ENCODE measurements at places on chromosomes 4 and X.

DNA sequence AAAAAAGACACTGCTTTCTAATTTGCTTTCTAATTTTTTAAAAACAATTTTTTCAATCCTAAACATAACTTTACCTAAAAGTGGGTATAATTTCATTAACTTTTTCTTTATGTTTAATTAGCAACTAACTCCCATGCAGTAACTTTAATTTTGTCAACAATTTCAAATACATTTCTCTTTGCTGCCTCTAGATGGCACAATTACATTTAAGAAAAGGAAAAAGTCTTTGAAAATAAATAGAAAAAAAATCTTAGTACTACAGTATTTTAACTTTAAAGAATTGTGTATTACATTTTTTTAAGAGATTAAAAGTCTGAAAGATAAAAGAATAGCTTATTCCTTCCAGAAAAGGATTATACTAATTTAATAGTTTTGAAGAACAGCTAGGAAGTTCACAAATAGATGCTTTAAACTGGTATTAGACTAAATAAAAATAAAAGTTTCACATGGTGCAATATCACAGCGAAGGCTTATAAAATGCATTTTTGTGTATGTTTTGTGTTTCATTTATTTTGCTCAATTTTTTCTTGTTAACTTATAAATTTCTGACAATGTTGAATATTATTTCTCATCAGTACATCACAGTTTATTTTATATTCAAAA lies 105.1 kb downstream of the ADGRA3 start:
- H3K4me1 ChIP-seq = no peaks in the 10 kb centered on the region
- H3K27ac ChIP-seq = no peak overlapping the region
- peaks cover 30% of the 10 kb centered on the region for H3K36me3 ChIP-seq
- no peak for DNase-seq
- no peak overlapping the region for H3K4me3 ChIP-seq

GRCh38 chr4:141469392-141469791 lies 167.0 kb upstream of the IL15 start:
- no peak overlapping the region for H3K27ac ChIP-seq
- H3K27me3 ChIP-seq = no peaks in the 10 kb centered on the region
- no peak for DNase-seq
- no peak overlapping the region for H3K4me3 ChIP-seq
- H3K4me1 ChIP-seq = no peaks in the 10 kb centered on the region

- H3K4me3 ChIP-seq = no peak overlapping the region
- H3K27me3 ChIP-seq = no peaks in the 10 kb centered on the region
- no peak for DNase-seq
- H3K27ac ChIP-seq = no peak overlapping the region
- no peaks in the 10 kb centered on the region for H3K36me3 ChIP-seq
Measured at GRCh38 chr4:94690851-94691254, 66.9 kb upstream of the BMPR1B start.

GRCh38 chr4:184090571-184090970 lies 127.1 kb downstream of the ENPP6 start:
- DNase-seq = no peak
- H3K27me3 ChIP-seq = no peaks in the 10 kb centered on the region
- H3K36me3 ChIP-seq = no peaks in the 10 kb centered on the region
- no peaks in the 10 kb centered on the region for H3K4me1 ChIP-seq
- no peak overlapping the region for H3K27ac ChIP-seq

DNA sequence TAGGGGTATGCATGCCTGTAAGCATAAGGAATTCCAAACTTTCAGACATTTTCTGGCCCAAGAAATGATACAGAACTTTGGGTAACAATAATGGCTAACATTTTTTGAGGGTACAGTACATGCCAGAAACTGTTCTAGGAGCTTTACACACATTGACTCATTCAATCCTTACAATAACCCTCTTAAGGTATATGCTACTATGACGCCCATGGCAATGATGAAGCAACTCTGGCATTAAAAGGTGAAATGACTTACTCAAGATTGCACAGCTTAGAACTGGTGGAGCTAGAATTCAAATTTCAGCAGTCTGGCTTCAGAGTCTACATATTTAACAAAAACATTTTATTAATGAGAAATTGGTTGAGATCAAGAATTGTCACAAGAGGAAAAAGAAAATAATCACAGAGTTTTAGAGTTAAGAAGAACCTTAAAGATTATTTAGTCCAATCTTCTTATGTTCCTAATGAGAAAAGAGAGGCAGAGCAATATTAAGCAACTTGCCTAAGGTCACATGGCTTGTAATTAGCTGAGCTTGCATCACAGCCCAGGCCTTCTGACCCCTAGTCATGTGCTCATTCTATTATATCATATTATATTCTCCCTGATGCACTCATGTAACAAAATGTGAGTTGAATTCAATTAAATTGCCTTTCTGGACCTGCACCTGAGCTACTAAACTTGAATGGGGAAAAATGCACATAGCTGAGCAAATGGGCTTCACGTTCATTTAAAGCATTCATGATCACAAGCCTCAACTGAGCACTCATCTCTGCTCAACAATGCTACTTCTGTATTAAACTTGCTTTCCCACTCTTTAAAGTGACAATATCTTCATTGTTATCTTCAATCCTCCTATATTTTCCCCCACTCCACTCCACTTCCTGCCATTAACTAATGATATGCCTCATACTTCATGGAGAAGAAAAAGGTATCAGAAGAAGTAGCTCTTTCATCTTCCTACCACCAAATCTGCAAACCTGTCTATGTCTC lies 73.2 kb downstream of the ENOX2 start:
- H3K27ac ChIP-seq = no peak overlapping the region
- no peaks in the 10 kb centered on the region for H3K36me3 ChIP-seq
- DNase-seq = no peak

GRCh38 chr4:67892253-67892652 lies 8.5 kb upstream of the TMPRSS11D start:
- H3K27me3 ChIP-seq = no peaks in the 10 kb centered on the region
- no peak for DNase-seq
- no peak overlapping the region for H3K27ac ChIP-seq

GRCh38 chr4:82053396-82053795 lies 320.4 kb downstream of the HNRNPD start:
- H3K4me3 ChIP-seq = no peak overlapping the region
- H3K4me1 ChIP-seq = no peaks in the 10 kb centered on the region
- no peaks in the 10 kb centered on the region for H3K36me3 ChIP-seq
- H3K27me3 ChIP-seq = no peaks in the 10 kb centered on the region
- no peak for DNase-seq
- H3K27ac ChIP-seq = no peak overlapping the region

GRCh38 chrX:114903618-114904017 lies 113.8 kb downstream of the IL13RA2 start:
- no peak overlapping the region for H3K27ac ChIP-seq
- no peaks in the 10 kb centered on the region for H3K36me3 ChIP-seq
- DNase-seq = no peak
- no peak overlapping the region for H3K4me3 ChIP-seq
- no peaks in the 10 kb centered on the region for H3K27me3 ChIP-seq

DNA sequence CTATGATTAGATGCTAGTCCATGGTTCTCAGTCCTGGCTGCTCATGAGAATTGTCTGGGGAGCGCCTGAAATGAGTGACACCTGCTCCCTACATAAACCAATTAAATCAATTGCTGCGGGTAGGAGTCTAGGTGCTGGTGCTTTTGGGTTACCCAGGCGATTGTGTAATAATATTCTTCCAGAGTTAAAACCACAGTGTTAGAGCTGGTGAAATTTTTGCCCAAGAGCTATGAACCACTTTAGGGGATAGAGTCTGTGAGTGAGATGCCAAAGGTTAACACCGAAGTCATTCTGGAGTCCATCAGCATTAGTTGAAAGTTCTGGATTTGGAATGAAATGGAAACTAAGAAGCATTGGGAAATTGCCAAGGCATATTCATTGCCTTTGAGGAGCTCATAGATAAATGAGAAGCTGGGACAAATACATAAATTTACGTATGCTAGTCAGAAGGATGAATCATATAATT lies 15.3 kb downstream of the PDK3 start:
- H3K27me3 ChIP-seq = no peaks in the 10 kb centered on the region
- H3K36me3 ChIP-seq = peaks cover 6% of the 10 kb centered on the region
- no peak for DNase-seq
- peaks cover 2% of the 10 kb centered on the region for H3K4me1 ChIP-seq
- H3K4me3 ChIP-seq = no peak overlapping the region

DNA sequence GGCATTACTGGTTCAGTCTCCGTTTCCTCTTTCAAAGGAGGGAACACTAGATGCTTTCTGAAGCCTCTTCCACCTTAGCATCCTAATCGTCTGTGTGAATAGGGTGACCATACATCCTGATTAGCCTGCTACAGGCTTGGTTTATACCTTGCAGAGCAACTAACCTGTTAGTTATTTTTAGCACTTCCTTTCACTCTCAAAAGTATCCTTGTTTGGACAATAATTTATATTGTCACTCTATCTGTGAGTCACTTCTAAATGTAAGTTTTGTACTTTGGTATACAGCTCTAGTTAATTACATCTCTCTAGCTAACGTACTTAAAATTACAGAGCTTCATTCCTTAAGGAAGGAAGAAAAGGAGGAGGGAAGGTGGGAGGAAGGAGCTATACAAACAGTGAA lies 174.5 kb downstream of the GPC3 start:
- no peaks in the 10 kb centered on the region for H3K27me3 ChIP-seq
- peaks cover 4% of the 10 kb centered on the region for H3K36me3 ChIP-seq
- H3K27ac ChIP-seq = no peak overlapping the region

- no peak overlapping the region for H3K4me3 ChIP-seq
- no peak for DNase-seq
- no peaks in the 10 kb centered on the region for H3K36me3 ChIP-seq
- H3K27ac ChIP-seq = no peak overlapping the region
- H3K27me3 ChIP-seq = no peaks in the 10 kb centered on the region
Measured at GRCh38 chr4:87511500-87511899, 17.7 kb downstream of the SPARCL1 start.

DNA sequence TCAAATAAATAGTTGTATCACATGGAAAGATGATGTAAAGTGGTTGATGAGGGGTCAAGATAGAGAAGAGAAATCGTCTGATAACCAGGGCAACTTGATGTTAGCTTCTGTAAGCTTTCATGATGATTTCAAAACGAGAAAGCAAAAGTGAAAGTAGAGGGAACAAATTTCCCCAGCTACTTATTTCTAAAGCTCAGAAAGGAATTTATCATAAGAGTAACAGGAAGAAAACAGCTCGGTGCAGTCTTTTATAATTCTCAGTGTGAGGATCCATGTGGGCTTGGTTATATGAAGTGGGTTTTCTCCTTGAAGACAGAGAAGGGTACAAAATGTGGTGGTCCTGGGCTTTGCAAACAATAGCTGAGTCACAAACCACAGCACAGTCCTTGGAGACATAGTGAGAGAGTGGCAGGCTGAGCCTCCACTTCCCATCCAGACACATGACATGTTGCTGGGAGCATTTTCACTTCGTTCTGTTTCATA lies 32.1 kb upstream of the GLRA2 start:
- H3K36me3 ChIP-seq = no peaks in the 10 kb centered on the region
- no peak overlapping the region for H3K27ac ChIP-seq
- H3K4me1 ChIP-seq = no peaks in the 10 kb centered on the region
- no peak for DNase-seq
- no peak overlapping the region for H3K4me3 ChIP-seq

DNA sequence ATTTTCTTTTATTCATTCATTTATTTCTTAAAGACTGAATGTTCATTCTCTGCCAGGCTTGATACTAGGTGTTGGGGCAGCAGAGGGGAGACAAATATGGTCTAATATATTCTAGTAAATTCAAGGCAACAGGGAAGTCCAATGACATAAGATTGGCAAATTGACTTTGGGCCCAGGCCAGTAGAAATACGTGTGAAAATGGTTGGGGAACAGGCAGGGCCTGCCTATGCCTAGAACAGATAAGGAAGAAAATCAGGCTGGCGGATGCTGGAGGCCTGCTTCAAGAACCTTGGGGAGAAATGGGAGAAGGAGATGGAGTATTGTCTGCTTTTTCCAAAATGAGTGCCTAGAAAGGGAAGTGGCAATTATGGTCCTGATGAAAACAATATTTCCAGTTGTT lies 108.6 kb downstream of the RTL5 start:
- H3K36me3 ChIP-seq = no peaks in the 10 kb centered on the region
- H3K4me1 ChIP-seq = no peaks in the 10 kb centered on the region
- H3K27ac ChIP-seq = no peak overlapping the region
- H3K27me3 ChIP-seq = no peaks in the 10 kb centered on the region
- H3K4me3 ChIP-seq = no peak overlapping the region

DNA sequence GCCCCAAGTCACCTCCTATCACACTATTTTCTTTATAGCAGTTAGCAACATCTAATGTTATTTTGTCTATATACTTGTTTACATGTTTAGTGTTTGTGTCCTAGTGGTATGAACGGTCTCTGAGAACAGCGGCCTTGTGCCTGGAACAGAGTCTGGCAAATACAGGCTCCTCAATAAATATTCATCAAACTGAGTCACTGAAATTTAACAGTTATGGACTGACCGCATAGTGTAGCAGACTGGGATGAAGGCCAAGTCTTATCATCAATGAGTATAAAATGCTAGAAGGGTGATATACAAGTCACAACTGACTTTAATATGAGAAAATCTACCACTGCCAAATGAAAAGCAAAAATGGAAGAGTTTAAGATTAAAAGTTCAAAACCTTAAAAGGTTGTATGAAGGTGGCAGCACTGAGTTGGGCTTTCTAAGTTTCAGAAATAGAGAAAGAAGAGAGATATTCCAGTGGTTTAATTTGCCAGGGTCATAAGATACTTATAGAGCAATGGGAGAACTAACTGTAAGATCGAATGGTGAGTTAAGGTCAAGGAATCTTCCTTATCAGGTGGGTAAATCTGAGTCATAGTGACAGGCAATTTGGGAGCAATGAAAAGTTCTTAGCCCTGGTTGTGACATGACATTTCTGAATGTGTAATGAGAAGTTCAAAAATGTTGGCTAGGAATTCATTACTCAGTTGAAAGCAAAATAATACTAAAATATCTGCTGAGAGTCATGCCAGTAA lies 34.9 kb downstream of the ELOVL6 start:
- H3K4me3 ChIP-seq = no peak overlapping the region
- H3K36me3 ChIP-seq = peaks cover 24% of the 10 kb centered on the region
- no peak for DNase-seq
- no peaks in the 10 kb centered on the region for H3K27me3 ChIP-seq
- no peak overlapping the region for H3K27ac ChIP-seq
- H3K4me1 ChIP-seq = no peaks in the 10 kb centered on the region

- no peak overlapping the region for H3K4me3 ChIP-seq
- H3K36me3 ChIP-seq = peaks cover 6% of the 10 kb centered on the region
- no peaks in the 10 kb centered on the region for H3K27me3 ChIP-seq
- DNase-seq = no peak
- no peaks in the 10 kb centered on the region for H3K4me1 ChIP-seq
Measured at GRCh38 chr4:177356921-177357320, 47.2 kb downstream of the NEIL3 start.

GRCh38 chr4:153809916-153810810 lies 21.3 kb upstream of the SFRP2 start:
- H3K4me1 ChIP-seq = peaks cover 3% of the 10 kb centered on the region
- no peak overlapping the region for H3K27ac ChIP-seq
- H3K4me3 ChIP-seq = no peak overlapping the region
- peaks cover 3% of the 10 kb centered on the region for H3K36me3 ChIP-seq
- H3K27me3 ChIP-seq = no peaks in the 10 kb centered on the region
- no peak for DNase-seq
